ENCODE measurements at places on chromosomes 5 and 9.

DNA sequence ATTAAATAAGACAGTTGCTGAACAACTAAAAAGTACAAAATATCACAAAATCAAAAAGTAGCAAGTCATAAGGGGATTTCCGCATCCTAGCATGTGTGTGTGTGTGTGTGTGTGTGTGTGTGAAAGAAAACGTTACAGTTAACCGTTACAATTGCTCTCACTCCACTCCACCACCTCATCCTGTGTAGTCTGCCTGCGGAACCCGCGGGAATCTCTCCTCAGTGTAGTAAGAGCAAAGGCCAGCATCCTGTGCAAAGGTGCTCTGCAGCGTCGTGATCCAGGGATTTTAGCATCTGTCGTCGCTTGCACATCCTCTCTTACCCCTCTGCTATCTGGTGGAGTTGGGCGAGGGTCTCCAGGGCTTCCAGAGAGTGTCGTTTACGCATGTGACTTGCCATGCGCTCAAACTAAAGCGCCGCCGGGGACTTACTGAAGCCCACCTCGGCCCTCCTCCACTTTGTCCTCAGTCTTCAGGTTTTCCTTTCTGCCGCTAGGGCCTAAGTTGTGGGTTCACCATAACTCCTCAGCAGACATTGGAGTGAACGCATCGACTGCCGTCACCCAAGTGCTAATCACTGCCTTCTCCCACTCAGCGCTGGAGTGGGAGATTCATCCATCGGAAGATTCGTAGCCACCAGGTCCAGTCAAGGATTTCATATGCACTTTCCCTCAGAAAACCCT lies 3.9 kb downstream of the CDKN2B start:
- no peak for DNase-seq

GRCh38 chr5:74945561-74946165 lies 79.5 kb upstream of the FAM169A start:
- peak; percentile 14 for DNase-seq

- DNase-seq, result no peak
Measured at GRCh38 chr5:14296533-14297331, 153.6 kb downstream of the TRIO start.

DNA sequence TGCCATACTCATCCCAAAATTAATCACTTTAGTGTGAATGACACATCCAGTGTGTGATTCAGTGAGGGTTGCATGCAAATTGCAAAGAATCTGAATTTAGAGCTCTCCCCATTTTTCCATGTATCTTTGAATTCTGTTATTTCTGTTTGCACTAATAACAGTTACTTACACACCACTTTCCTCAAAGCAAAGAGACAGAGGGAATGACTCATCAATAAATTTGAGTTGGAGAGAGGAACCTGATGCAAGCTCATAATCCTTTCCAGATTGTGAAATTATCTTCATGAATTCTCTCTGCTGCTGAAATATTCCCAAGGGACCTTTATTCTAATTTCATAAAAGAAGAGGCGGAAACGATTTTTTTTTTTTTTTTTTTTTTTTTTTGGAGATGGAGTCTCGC lies 204.8 kb downstream of the CDH9 start:
- no peak for DNase-seq

- no peak for DNase-seq
Measured at GRCh38 chr5:9605041-9605838, 24.9 kb downstream of the TAS2R1 start.

- no peak for DNase-seq
Measured at GRCh38 chr5:109250533-109251329, 159.0 kb downstream of the PJA2 start.

DNA sequence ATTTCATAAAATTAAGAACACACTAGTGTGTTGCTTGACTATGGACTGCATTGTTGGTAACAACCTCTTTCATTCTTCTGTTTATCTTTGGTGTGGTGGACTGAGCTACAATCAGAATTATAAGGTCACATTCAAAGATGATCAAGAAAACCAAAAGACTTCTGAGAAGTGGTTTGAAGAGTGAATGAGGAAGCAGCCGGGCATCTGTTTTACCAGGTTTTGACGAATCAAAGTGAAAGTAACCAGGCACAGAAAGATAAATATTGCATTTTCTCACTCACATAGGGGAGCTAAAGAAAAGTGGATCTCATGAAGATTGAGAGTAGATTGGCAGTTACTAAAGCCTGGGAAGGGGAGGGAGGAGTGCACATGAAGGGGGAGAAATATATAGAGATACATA lies 589.1 kb downstream of the ZNF608 start:
- DNase-seq, result no peak

DNA sequence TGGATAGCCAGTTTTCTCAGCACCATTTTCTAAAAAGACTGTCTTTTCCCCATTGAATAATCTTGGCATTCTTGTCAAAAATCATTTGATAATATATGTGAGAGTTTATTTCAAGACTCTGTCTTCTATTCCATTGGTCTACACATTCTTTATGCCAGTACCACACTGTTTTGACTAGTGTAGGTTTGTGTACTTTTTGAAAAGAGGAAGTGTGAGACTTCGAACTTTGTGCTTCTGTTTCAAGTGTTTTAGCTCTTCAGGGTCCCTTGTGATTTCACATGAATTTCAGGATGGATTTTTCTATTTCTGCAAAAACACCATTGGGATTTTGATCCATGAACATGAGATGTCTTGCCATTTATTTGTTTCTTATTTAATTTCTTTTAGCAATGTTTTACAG lies 78.5 kb upstream of the ALDH1A1 start:
- DNase-seq, result no peak

GRCh38 chr5:74140409-74140808 lies 500.1 kb downstream of the ENC1 start:
- no peak for DNase-seq

DNA sequence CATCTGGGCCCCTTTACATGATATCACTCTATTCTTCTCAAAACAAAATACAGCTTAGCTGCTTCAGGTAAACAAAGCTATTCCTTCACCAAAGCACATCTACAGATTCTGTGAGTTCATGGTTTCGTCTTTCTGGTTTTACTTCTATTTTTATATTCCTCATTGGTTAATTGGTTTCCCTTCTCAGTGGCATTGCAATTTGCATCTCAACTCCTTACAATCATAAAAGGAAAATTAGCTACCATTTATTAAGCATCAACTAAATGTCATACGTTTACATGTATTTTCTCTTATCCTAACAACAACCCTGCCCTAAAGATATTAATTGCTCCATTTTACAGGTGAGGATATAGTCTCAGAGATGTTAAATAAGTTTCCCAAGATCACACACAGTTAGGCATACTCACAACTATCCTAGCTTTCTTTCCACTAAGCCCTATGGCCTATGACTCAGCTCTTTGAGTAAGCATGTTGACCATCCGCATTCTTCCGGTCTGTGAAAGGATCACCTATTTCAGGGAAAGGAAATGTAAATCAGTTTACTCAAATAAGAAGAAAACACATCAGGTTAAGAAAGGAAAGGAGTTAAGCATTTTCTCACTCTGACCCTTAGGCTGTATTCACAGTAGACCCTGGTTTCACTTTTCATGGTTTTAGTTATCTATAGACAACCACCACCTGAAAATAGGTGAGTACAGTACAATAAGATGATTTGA lies 146.1 kb downstream of the CAAP1 start:
- DNase-seq, result peak; percentile 6

DNA sequence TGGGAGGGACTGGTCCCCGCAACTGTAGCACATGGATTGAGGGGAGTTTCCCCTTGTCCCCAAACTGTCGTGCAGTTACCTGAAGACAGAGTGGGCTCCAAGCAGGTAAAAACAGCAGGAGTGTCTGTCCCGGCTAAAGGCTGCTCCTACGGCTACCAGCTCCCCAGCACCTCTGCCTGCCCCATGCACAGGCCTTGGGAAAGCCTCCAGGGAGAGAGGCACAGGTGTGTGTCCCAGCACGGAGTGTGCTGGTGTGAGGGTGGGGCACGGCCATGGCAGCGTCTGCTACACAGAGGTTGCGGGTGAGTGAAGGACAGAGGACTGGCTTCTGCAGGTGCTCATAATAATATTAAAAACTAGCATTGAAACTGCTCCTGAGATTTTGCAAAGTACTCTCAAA lies 30.4 kb downstream of the STC2 start:
- no peak for DNase-seq

- DNase-seq, result no peak
Measured at GRCh38 chr5:95711501-95712346, 19.4 kb upstream of the RHOBTB3 start.

DNA sequence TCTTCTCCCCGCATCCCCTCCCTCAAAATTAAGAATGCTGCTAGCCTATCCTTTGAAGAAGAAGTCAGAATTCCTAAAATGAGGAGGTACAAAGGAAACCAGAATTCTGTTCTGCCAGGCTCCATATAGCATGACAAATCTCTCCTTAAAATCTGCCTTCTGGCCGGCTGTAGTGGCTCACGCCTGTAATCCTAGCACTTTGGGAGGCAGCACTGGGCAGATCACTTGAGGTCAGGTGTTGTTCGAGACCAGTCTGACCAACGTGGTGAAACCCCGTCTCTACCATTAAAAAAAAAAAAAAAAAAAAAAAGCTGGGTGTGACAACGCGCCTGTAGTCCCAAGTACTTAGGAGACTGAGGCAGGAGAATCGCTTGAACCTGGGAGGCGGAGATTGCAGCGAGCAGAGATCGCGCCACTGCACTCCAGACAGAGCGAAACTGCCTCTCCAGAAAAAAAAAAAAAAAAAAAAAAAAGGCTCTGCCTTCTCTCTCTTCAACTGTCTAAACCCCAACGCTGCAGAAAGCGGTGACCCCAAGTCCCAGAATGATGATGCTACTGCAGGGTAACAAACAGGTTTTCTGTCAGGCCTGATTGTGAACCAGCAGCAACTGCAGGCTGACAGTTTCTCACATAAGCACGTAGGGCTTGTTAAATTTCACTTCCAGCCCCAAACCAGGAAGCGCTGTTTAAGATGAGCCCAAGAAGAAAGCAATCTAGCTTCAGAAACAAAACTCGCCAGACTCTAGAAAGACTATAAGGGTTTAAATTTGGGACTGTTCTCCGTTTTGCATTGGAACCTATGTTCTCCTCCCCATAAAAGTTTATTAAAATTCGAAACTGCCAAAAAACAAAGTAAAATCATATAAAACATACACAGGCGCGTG lies 963 bp upstream of the CAST start:
- DNase-seq, result peak; percentile 68

- no peak for DNase-seq
Measured at GRCh38 chr5:80260461-80260860, 4.6 kb upstream of the SERINC5 start.

All from GM20000 (cell line).